ENCODE measurements at places on chromosomes 6 and 20. TPM values are rescaled to one million over a fixed set of nuclear protein-coding genes. Genes with fewer than 3 reads are reported as not detected.

GRCh38 chr6:16320533-16321340 is 82.3 kb downstream of the GMPR start:
- DNase-seq, result peak; percentile 32
- peaks cover 2% of the 10 kb centered on the region for H3K27me3 ChIP-seq
- peak overlapping the region; percentile 89 for H3K4me3 ChIP-seq
- peak overlapping the region; percentile 97 for H3K27ac ChIP-seq

Gene BMP7
- not detected for total RNA-seq

Gene BPI
- total RNA-seq, result not detected

DNA sequence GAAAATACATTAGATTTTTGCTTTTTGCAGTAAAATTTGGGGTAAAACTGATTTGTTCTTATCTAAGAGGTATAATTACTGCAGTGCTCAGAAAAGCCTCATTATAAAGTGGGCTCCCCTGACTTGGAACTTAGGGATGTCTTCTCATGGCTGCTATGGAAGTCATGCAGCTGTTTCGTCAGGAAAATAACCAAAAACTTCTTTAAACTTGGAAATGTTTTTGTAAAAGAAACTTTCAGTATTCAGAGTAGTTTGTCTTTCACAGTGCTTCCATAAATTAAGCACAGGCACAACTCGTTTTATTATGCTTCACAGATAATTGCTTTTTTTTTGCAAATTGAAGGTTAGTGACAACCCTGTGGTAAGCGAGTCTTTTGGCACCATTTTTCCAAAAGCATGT is 6.8 kb downstream of the MAPK14 start:
- H3K27ac ChIP-seq, result peak overlapping the region; percentile 48
- H3K4me3 ChIP-seq, result no peak overlapping the region
- peaks cover 5% of the 10 kb centered on the region for H3K36me3 ChIP-seq
- no peaks in the 10 kb centered on the region for H3K27me3 ChIP-seq

Gene ANKRD66
- not detected for total RNA-seq

Gene RHAG
- total RNA-seq, result not detected

- no peak overlapping the region for H3K4me3 ChIP-seq
- no peak for DNase-seq
- H3K27ac ChIP-seq, result no peak overlapping the region
- no peaks in the 10 kb centered on the region for H3K27me3 ChIP-seq
Measured at GRCh38 chr6:4028051-4028450, 50.9 kb downstream of the FAM217A start.

Gene CPXM1
- not detected for total RNA-seq

DNA sequence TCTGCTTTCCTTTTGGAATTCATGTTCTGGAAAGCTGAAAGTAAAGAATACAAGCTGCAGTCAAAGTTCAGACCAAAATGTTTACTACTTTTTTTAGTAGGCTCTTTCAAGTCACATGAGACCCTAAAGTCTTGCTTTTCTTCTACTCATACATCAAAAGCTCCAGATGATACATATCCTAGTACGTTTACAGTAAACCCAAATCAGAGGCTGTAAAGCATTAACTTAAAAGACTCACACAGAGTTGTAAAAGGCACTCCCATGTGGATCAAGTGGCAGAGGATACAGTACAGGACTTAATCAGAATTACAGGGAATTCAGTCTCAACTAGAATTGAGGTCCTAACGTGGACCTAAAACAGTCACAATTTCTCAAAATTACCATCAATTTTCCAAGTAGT is 40.7 kb downstream of the STK38 start:
- no peak overlapping the region for H3K27ac ChIP-seq
- no peaks in the 10 kb centered on the region for H3K27me3 ChIP-seq
- no peaks in the 10 kb centered on the region for H3K4me1 ChIP-seq
- DNase-seq, result no peak
- H3K36me3 ChIP-seq, result peaks cover 37% of the 10 kb centered on the region

DNA sequence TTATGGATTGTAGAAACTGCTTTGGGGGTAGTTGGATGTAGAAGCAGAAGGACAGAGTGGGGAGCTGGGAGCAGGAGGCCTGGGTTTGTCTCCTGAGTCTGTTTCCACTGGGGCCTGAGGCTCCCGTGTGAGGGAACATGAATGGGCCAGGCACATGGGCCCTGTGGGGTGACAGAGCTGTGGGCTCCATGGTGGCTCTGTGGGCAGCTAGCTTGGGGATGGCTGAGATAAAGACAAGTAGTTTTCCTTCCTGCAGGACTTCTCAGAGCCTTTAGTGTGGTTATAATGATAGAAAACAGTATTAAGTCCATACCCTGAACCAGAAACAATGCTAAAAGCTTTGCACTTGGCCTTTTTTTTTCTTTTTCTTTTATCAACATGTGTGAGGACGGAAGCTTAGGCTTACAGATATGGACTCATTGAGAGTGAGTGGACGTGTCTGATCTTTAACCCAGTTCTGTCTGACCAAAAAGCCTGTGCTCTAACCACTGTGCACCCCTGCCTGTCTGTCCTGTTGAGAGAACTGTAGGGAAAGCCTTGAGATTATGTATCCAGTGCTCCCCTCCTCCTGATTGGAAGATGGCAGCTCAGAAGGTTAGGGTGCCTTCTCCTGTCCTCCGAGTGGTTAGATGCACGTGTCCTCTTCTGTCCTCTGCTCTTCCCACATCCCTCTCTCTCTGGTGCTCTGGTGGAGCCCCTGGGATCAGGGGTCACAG is 98.3 kb downstream of the CDH26 start:
- no peak overlapping the region for H3K4me3 ChIP-seq
- H3K36me3 ChIP-seq, result no peaks in the 10 kb centered on the region
- H3K27me3 ChIP-seq, result peaks cover 1% of the 10 kb centered on the region
- no peak for DNase-seq
- peaks cover 38% of the 10 kb centered on the region for H3K4me1 ChIP-seq
- H3K27ac ChIP-seq, result no peak overlapping the region

GRCh38 chr20:45091366-45091765 is 9.6 kb downstream of the KCNS1 start:
- DNase-seq, result no peak
- peaks cover 2% of the 10 kb centered on the region for H3K27me3 ChIP-seq
- H3K27ac ChIP-seq, result no peak overlapping the region
- H3K36me3 ChIP-seq, result peaks cover 16% of the 10 kb centered on the region
- H3K4me3 ChIP-seq, result no peak overlapping the region

Gene VSTM2L
- total RNA-seq, result 0.12 TPM

- H3K4me1 ChIP-seq, result no peaks in the 10 kb centered on the region
- H3K4me3 ChIP-seq, result no peak overlapping the region
- DNase-seq, result no peak
Measured at GRCh38 chr6:41201764-41202173, 820 bp upstream of the TREML2 start.

Gene GRIK2
- 30.3 TPM for total RNA-seq

Measured in HFFc6 (cell line).